Stimulated activated naive CD4-positive, alpha-beta T cell treated with Interleukin-2 at 50 U/mL for 16 hours (primary cell): ENCODE measurements at places on chromosomes 13 and 19.

DNA sequence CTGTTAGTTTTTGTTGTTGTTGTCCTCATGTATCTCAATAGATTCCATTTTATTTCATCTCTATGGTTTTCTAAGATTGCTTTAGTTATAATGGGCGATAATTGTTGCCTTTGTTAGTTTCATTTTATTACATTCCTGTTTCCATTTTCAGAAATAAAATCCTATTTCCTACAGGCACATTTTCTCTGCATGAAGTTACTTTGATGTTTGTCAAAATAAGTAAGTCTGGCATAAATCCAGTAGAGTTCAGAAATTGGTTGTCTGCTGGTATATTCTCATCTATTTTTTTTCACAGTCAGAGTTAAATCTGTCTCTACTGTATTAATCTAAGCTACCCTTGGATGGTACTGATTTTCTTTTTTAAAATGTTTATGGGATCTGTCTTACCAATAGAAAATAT, 204.1 kb downstream of the MYO16 start:
- DNase-seq: no peak

GRCh38 chr19:58386576-58387337, at the start of gene RPS5:
Gene RPS5 (plus strand): TSS chr19:58387269. CDS start chr19:58388138, 869 bp downstream.
- peak; percentile 95 for DNase-seq

DNA sequence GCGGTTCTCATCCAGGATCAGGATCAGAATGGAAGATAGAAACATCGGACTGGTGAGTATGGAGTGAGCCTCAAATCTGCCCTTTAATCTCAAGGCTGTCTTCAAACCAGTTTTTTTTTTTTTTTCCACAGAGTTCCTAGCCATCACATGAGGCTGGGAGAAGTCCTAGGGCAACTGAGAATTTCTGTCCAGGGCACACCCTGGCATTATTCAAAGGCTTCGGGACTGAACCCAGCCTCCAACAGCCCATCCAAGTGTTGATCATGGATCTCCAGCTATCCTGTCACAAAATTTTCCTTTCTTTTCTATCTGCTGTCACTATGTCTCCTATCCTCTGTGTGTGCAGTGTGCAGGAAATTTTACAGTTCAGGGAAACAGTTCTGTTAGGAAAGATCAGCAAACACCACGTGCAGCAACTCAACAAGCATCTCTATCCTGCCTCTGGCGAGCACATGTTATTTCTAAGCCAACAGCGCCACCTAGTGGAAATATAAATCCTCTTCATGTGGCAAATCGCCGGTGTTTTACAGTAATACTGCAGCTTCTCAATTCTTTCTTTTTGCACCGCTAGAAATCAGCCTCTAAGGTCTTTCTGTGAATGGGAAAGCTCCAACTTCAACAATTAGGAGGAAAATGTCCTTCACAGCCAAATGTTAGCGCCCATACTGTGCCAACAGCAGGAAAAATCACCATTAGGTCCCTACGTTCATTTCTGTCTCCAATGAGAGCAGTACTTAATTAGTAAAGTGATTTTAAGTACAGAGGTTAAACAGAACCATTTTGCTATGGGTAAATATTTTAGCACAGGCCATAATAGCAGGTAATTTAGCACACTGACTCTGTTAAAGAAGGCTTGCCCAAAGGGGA, 21.4 kb upstream of the ZNF181 start:
- peak; percentile 26 for DNase-seq

- no peak for DNase-seq
Measured at GRCh38 chr13:114185182-114185971, 6.3 kb downstream of the CFAP97D2 start.

DNA sequence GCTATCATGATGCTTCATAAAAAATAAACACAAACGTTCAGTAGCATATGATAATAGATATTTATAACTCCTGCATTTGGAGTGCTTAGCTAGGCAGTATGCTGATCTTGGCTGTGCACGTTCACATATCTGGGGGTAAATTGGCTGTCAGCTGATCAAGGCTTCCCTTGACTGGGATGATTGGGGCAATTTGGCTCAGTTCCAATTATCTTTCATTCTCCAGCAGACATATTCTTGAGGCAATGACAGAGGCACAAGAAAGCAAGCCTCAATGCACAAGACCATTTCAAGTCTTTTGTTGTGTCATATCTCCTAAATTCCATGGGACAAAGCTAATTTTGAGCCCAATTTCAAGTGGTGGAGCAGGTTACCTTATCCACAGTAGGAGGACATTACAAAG, 142.0 kb downstream of the DLEU7 start:
- no peak for DNase-seq

DNA sequence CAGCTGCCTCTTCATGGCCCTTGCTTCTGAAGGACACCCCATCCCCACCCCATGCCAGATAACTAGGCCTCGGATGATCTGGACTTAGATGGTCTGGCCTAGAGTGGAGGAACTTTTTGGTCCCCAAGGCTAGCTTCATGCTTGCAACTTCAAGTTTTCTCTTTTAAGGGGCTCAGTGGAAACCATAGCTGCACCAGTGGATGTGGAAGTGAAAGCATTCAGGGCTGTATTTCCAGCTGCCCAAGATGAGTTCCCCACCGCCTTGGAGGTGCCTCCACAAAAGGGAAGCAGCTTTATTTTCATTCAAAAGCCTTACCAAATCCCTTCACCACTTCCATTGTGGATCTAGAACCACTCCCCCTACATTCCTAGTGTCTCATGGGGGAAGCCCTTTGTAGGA, 17.6 kb upstream of the GSX1 start:
- DNase-seq: no peak

DNA sequence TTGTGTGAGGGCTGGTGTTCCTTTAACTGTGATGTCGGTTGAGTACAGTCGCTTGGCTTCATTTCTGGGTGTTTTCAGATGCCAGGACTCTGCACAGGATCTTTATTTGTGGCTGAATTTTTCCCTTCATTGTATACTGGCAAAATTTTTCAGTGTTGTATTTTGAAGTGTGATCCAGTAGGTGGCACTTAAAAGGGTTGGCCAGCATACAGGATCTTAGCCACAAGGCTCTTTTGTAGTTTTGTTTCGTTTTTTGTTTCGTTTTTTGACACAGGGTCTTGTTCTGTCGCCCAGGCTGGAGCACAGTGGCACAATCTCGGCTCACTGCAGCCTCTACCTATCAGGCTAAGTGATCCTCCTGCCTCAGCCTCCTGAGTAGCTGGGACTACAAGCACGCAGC, 8.7 kb downstream of the FCAR start:
- no peak for DNase-seq
